NCI-H1694 (cell line): ENCODE measurements at places on chromosomes 5 and 9.
A peak's percentile ranks its signal among the peaks of the same experiment; 100 is the strongest.

- no peak for DNase-seq
Observed at GRCh38 chr9:135820661-135821060, 86.7 kb downstream of the CAMSAP1 start.

DNA sequence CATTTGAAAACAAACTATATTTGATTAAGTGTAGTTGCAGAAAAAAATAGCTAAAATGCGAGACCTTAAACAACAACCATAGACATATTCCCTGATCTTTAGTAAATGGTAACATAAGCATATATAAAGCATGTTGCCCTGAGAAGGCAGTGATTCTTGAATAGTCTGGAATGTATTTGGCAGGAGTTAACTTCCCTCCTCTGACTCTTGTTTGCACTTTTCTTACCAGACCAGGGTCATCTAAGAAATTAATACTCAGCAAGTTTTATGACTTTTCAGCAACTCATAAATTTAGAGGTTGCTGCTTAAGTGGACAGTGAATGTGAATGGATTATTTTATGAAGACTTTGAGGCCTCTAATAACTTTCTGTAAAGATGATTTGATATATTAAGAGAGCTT is 55.3 kb upstream of the NUDT12 start:
- no peak for DNase-seq

- DNase-seq: peak; percentile 4
Observed at GRCh38 chr5:67149951-67150523, 46.6 kb downstream of the CD180 start.

DNA sequence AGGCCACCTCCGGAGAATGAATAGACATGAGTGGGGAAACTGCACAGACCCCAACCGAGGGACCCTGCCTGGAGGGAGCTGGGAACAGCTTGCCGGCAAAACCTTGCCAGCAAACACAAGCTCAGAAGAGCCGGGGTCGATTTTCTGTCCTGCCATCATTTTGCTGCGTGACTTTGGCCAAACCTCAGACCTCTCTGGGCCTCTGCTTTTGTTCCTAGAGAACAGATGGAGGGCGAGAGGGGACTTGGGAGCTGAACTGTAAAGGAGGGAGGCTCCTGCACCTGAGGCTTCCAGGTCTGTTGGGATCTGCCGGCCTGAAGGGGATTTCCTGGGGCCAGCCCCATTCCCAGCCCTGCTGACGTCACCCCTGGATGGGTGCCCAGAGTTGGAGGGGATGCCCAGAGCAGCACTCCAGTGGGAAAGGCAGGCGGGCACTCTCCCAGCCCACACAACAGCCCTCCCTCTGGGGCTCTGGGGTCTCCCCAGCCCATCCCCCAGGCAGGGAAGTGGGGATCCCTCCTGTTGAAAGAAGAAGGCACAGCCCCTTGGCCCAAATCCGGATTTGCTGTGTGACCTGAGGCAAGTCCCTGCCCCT is 40.4 kb upstream of the SYNPO start:
- DNase-seq: peak; percentile 59

- no peak for DNase-seq
Observed at GRCh38 chr9:112502175-112502946, 15.7 kb downstream of the KIAA1958 start.

- DNase-seq: peak; percentile 57
Observed at GRCh38 chr5:102901424-102902134, 146.5 kb downstream of the PAM start.

DNA sequence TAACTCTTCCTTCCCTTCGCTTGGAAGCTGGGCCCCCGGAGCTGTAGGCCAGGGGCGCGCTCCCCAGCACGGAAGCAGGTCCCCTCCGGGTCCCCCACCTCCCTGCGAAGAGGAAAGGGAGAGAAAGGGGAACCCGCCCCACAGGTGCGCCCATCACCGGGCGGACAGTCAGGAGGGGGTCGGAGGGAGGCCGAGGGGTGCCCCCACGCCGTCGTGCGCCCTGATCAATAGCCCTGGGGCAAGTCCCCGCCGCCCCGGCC is 793 bp downstream of the AGPAT2 start:
- DNase-seq: no peak

DNA sequence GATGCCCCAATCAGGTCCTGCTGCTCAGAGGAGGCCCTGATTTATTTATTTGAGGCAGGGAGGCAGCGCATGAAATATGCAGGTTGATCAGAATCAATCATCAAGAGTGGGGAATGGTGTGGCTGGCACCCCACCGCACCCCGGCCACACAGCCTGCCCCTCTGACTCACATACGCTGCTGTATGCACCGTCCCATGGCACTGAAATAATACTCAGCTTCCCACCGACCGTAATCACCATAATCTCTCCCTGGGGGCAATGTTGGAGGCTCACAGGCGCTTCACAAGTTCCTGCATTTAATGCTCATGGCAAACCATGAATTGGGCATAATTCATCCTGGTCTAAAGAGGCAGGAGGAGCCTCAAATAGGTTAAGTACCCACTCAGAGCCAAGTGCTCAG is 141.2 kb upstream of the TBC1D2 start:
- DNase-seq: no peak

- no peak for DNase-seq
Observed at GRCh38 chr5:71910741-71911140, 191.7 kb downstream of the CARTPT start.

DNA sequence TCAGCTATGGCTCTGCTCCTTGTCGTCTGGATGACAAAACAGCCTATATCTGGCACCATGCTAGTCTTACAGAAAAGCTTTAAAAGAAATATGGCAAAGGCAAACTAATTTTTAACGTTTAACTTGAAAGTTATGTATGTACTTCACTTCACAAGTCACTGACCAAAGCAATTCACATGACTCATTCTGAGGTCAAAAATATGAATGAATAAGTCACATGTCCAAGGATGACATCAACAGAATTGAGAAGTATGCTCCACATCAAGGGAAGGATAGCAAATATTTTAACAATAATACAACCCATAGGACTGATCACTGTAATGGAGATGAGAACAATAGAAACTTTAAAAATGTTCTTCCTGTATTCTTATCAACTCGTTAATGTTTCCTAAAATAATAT is 1072.6 kb upstream of the NUDT12 start:
- no peak for DNase-seq

GRCh38 chr5:16043349-16043965 is 136.1 kb downstream of the MARCHF11 start:
- DNase-seq: no peak

GRCh38 chr9:81370096-81370495 is 319.3 kb downstream of the TLE1 start:
- no peak for DNase-seq

DNA sequence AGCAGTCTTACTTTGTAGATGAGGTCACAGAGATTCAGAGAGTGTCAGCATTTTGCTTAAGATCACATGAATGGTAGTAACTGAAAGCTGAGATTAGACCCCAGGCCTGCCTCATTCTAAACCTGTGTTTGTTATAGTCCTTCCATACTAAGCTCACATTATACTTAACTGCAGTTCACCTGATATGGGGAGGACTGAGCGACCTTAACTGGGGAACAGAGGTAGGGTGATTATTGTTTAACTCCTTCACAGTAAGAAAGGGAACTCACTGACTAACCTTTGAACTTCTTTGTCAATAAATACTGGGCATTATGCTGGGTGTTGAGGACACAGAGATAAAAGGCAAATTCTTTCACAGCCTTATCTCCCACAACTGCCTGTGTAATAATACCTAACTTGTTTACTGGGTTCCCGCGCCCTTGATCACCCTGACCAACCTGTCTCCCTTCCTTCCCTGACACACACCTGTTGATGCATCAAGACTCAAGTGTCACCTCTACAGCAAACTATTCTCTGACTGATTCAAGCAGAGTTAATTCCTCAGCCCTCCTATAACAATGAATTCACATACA is 27.2 kb downstream of the DEPDC1B start:
- DNase-seq: no peak

DNA sequence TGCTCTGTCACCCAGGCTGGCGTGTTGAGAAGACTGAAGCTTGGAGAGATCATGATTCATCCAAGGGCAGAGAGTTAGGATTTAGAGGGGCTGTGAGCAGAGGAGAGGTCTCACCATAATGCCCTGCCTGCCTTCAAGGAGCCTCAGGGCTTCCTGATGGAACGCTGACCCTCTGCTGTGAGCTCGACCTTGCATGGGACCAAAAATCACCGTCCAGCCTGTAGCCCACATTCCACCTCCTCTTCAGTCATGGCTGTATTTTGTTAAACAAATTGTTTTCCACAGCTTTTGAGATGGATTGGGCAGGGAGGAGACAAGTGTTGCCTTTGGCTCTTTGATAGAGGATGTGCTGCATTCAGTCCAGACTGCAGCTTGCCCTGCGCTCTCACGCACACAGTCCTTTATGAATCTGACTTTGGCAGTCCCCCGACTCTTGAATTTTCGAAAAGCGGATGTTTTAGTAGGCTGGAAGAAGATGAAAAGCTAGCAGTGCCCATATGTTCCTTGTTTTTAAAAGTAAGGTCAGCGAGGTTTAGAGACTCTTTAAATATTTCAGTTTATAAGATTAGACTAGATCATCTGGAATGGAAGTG is 79.5 kb downstream of the MVB12B start:
- no peak for DNase-seq

DNA sequence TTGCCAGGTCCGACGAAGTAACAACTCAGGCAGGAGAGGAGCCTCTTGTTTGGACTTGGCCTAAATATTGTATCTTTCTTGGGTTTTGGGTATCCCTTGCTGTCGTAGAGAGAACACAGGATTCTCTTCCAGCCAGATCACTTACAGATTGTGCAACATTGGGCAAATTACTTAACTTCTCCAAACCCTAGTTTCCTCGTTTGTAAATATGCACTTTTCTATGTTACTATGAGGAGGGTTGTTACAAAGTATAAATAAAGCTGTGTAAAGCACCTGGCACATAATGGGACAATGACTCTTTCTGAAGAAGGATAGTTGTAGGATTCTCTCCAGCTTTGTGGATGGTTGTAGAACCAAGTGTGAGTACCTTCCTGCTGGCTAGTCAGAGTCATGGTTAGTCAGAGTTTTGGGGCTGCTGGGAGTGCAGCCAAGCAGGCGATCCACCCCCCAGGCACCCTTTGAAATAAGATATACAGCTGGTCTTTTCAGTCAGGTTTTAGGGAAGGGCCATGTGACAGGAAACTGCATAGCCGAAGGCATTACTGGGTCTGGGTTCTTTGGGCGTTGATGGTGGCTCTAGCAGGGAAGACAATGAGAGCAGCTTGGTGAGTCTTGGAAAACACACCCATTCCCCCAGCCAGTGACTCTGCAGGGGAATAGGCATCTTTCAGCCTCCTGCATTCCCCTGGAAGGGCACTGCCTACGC is 49.9 kb upstream of the GDNF start:
- DNase-seq: no peak

- DNase-seq: peak; percentile 55
Observed at GRCh38 chr9:123049589-123050222, 16.2 kb downstream of the GPR21 start.

DNA sequence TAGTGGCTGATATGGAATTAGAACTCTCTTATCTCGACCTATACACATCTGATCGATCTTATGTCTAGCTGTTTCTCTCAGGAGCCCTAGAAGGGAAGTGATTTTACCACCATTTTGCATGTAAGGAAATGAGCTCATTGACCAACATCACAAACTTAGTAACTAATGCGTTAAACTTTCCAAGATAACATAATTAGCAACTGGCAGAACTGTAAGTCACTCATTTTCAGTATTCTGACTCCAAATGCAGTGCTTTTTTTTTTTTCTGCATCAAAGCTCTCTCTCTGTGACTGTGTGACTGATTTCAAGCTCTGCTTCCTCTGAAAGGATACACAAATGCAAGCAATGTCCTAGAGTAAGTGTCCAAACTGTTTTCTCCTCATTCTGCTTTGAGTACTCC is 68.1 kb upstream of the FBXL7 start:
- DNase-seq: no peak

DNA sequence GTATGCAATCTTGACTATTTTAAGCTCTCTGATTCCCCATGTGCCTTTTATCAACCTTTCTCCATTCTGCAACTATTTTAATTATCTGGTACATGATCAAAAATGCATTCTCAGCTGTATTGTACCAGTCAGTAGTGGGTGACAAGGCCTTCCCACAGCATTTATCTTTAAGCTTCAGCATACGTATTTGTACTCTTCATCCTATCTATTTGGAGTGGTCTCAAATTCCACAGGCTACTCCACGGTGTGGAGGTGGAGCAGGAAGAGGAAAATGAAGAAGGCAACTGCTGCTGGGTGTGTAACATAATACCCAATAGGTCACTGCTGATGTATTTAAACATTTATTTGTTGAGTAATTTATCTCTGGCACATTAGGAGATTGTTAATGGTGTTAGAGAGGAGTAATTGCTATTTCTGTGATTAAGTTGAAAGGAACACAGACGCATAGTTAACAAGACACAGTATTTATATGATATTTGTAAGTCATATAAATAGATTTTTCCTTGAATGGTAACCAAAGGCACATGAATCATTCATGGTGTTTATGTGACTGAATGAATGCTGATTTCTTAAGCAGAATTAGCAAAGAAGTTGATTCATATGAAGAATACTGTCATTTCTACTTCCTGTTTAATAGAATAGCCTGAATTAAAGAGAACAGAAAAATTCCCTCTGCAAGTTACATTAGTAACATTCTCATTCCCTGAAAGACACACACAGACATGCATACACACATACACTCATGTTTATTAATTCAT is 153.8 kb upstream of the NR3C1 start:
- DNase-seq: no peak

DNA sequence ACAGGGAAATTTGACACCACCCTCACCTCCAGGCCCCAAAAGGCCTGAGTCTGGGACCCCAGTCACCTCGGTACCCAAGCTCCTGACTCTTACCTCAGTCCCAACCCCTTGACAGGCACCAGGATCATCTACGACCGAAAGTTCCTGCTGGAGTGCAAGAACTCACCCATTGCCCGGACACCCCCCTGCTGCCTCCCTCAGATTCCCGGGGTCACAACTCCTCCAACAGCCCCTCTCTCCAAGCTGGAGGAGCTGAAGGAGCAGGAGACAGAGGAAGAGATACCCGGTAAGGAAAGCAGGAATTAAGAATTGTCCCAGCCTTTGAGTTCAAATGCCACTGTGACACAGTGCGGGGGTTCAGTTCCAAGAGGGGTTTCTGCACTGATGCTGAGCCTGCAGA is 1.3 kb downstream of the EIF4EBP3 start:
- DNase-seq: no peak

- DNase-seq: no peak
Observed at GRCh38 chr5:579746-580366, 32.3 kb upstream of the CEP72 start.

DNA sequence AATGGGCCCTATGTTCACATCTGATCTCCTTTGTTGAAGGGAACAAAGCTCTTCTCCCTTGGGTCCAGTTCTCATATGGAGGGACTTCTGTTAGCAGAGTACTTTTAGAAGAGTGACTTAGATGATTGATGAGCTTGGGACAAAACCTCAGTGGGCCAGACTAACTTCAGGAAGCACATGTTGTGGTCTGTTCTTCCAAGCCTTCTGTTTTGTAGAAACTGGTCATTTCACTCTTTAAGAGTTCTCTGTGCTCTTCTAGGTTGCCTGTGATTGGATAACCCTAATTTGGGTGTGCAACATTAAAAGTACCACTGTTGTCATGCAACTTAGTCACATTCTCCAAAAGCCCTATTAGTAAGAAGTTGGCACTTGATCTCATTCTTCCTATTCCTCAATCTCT is 183.5 kb upstream of the ACO1 start:
- DNase-seq: no peak

GRCh38 chr9:121305269-121305994 is 37.5 kb downstream of the GSN start:
- DNase-seq: no peak

- DNase-seq: no peak
Observed at GRCh38 chr5:167827766-167828165, 463.7 kb upstream of the WWC1 start.

- DNase-seq: no peak
Observed at GRCh38 chr9:113962396-113962795, 86.3 kb downstream of the ZNF618 start.

GRCh38 chr9:98773721-98774120 is 22.6 kb downstream of the ANKS6 start:
- no peak for DNase-seq
